Epithelial cell of umbilical artery (primary cell): ENCODE measurements at places on chromosomes 13 and 19. TPM values are rescaled to one million over a fixed set of nuclear protein-coding genes. Genes with fewer than 3 reads are reported as not detected.

Gene CYP2A7
- not detected in 2 replicates for total RNA-seq

Gene SLC15A1
- under 0.01 TPM in 1 of 2 replicates, not detected in the other for total RNA-seq

Gene GNG8
- total RNA-seq, result not detected in 2 replicates

Gene MEIOSIN
- not detected in 2 replicates for total RNA-seq

Gene FGF9
- under 0.01 TPM in 1 of 2 replicates, not detected in the other for total RNA-seq

Gene EFNA2
- 0.97 TPM in 1 of 2 replicates, not detected in the other for total RNA-seq

Gene WDR88
- total RNA-seq, result not detected in 2 replicates

Gene FFAR3
- not detected in 2 replicates for total RNA-seq

Gene MAP4K1
- total RNA-seq, result 0.15 TPM in 1 of 2 replicates, not detected in the other

Gene TEX26
- total RNA-seq, result not detected in 2 replicates

Gene RCBTB1
- total RNA-seq, result 17.5 and 22.8 TPM in 2 replicates

Gene ADAMTSL5
- 0.15 and 0.32 TPM in 2 replicates for total RNA-seq

Gene CLDN10
- total RNA-seq, result 2.9 and 4.4 TPM in 2 replicates

Gene ZNF701
- total RNA-seq, result 10.9 and 14.9 TPM in 2 replicates

Gene UPK1A
- not detected in 2 replicates for total RNA-seq

Gene PALM3
- total RNA-seq, result 0.15 TPM in 1 of 2 replicates, not detected in the other

Gene CEACAM4
- total RNA-seq, result not detected in 2 replicates

Gene ZNF738
- 6.8 and 7.1 TPM in 2 replicates for total RNA-seq

Gene CBLC
- 0.30 TPM in 1 of 2 replicates, not detected in the other for total RNA-seq

Gene ONECUT3
- total RNA-seq, result not detected in 2 replicates

Gene PLK5
- not detected in 2 replicates for total RNA-seq

Gene CACNG7
- 0.15 and 1.9 TPM in 2 replicates for total RNA-seq

Gene EMC10
- total RNA-seq, result 41.3 and 63.2 TPM in 2 replicates

Gene ADGRE3
- total RNA-seq, result not detected in 2 replicates

Gene KLK12
- total RNA-seq, result not detected in 2 replicates

Gene LHB
- not detected in 2 replicates for total RNA-seq

Gene IGSF23
- total RNA-seq, result not detected in 2 replicates

Gene CYTH2
- 66.7 and 101 TPM in 2 replicates for total RNA-seq

Gene GRIK5
- 2.3 and 4.3 TPM in 2 replicates for total RNA-seq

Gene SLC8A2
- not detected in 2 replicates for total RNA-seq

Gene SGCG
- under 0.01 TPM in 1 of 2 replicates, not detected in the other for total RNA-seq

Gene KLF1
- under 0.01 TPM in 1 of 2 replicates, not detected in the other for total RNA-seq

Gene MAP1S
- 24.6 and 50.7 TPM in 2 replicates for total RNA-seq

Gene TUBA3C
- total RNA-seq, result not detected in 2 replicates

Gene OR7D2
- not detected in 2 replicates for total RNA-seq

Gene ZFR2
- total RNA-seq, result not detected in 2 replicates

Gene GZMM
- total RNA-seq, result not detected in 2 replicates

Gene KLHL1
- not detected in 2 replicates for total RNA-seq

Gene NKG7
- not detected in 2 replicates for total RNA-seq

Gene SLC39A3
- total RNA-seq, result 19.5 and 24.3 TPM in 2 replicates

Gene WASF3
- total RNA-seq, result 14.0 and 23.1 TPM in 2 replicates

Gene LIN7B
- total RNA-seq, result 1.5 and 3.9 TPM in 2 replicates

Gene ATP4A
- total RNA-seq, result not detected in 2 replicates

Gene UBE2L5
- total RNA-seq, result not detected in 2 replicates

Gene NAA16
- 7.1 and 12.0 TPM in 2 replicates for total RNA-seq
